CD4-positive, alpha-beta T cell treated with Interleukin-17A for 1 hour (primary cell): ENCODE measurements at places on chromosomes 7 and 10.

DNA sequence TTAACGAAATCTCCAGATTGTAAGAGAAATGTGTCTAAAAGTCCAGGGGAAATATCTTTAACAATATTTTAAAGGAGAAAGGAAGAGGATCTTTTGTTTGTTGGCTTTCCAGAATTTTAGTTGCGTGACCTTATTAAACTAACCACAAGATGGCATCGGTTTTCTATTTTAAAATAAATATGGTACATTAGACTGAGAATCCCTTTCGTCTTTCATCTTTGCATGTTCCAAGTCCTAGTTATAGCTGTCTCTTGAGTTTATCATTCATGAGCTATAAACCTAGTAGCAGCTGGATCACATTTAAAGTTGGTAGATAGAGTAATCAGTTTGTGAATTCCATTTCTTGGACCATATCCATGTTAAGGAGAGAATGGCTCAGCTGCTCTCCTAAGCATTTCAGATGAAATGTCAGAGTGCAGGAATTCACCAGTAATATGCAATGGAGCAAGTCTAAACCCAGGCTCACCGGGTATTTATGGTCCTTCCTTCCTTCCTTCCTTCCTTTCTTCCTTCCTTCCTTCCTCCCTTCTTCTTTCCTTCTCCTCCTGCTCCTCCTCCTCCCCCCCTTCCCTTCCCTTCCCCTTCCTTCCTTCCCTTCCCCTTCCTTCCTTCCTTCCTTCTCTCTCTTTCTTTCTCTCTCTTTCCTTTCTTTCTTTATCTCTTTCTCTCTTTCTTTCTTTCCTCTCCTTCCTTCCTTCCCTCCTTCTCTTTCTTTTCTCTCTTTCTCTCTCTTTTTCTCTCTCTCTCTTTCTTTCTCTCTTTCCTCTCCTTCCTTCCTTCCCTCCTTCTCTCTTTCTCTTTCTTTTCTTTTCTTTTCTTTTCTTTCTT lies 57.8 kb upstream of the RAB18 start:
- DNase-seq, result peak; percentile 50

- DNase-seq, result no peak
Observed at GRCh38 chr7:94111009-94111408, 106.9 kb upstream of the BET1 start.

- DNase-seq, result no peak
Observed at GRCh38 chr7:148256433-148256832, 334.1 kb upstream of the C7orf33 start.

- no peak for DNase-seq
Observed at GRCh38 chr7:83691095-83691494, 42.2 kb upstream of the SEMA3E start.

- DNase-seq, result no peak
Observed at GRCh38 chr7:105532709-105533460, 884 bp downstream of the RINT1 start.
